ENCODE measurements at places on chromosomes 2 and 18.
A peak's percentile ranks its signal among the peaks of the same experiment; 100 is the strongest.

DNA sequence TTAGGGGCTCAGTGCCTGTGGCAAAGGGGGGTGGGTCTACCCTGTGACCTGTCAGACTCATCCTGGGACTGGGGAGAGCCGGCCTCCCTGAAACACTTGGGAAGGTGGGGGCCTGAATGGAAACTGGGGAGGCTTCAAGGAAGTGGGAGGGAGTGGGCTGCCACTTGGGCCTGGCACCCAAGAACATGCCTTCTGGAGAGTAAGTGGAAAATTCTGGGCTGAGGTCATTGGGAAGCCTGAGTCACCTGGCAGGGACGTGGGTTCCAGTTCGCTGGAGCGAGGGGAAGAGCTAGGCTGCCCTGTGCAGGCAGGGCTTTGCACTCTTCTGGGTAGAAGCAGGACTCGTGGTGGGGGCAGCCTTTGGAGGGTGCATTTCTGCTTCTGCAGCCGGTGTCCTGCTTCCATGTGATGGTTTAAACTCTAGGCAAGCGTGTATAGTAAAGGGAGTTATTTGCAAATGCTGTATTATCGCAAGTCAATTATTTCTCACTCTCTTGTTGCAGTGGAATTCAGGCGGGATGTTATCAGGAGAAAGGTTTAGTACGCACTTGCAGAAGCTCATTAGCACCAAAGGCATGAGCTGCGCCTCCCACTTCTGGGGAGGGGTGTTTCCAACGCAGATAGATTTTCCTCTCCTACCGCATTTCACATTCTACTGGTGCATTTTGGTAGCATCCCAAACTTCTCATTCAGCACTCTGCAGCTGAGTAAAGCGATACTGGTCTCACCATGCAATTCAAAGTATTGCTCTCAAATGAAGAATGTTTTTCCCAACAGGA is 3.8 kb downstream of the LRRFIP1 start:
- DNase-seq = no peak

- peak; percentile 49 for DNase-seq
Observed at GRCh38 chr2:190582736-190583506, 48.4 kb upstream of the NEMP2 start.

GRCh38 chr2:102540882-102541281 is 67.9 kb downstream of the SLC9A4 start:
- DNase-seq = no peak

DNA sequence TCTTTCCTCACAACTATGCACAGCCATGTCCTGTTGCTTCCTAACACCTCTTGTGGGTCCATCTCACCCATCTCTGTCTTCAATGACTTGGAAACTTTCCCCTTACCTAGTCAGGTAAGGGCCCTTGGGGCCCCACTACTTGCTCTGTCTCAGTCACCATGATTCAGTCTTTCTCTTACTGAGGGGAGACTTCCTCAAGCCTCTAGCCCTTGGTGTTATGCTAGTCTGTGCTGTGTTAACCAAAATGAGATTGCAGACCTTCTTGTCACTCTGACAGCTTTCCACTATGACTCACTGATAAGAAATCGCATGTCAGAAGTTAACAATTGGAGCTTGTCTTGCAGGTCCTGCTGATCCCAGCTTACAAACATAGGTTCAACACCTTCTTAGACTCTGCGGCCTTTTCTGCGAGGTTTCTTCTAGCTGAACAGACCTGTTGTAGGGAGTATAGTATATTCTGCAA is 65.3 kb downstream of the WDR75 start:
- DNase-seq = no peak

DNA sequence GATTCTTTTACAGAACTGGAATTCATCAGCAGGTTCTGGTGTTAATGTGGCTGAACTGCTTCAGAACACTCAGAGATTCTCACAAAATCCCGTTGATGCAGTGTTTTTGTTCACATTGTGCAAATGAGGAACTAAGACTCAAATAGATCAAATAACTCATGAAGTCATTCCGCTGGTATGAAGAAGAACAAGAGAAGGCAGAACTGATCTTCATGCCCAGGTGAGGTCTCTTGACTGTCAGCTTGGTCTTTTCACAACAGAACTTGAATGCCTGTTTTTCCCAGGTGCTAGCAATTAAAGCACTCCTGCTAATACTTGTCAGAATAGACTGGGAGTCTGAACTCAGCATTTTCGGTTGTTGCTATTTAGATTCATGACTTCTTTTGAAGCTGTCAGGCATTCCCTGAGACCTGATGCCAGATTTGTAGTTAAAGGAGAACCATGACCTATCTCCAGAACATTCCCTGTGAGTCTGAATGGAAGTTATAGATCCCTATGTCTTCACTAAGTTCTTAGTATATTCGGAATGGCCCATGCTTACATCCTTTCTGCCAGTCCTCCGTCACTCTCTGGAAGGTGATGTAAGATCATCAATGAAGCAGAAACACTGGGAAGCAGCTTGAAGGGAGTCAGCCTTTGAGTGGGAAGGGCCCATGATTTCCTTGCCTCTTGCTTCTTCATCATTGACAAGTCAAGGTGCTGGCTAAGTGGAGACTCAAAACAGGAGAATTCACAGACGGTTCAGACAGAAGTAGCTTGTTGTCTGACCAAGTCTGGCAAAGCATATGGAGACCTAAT is 155.7 kb downstream of the MTCL1 start:
- DNase-seq = no peak

DNA sequence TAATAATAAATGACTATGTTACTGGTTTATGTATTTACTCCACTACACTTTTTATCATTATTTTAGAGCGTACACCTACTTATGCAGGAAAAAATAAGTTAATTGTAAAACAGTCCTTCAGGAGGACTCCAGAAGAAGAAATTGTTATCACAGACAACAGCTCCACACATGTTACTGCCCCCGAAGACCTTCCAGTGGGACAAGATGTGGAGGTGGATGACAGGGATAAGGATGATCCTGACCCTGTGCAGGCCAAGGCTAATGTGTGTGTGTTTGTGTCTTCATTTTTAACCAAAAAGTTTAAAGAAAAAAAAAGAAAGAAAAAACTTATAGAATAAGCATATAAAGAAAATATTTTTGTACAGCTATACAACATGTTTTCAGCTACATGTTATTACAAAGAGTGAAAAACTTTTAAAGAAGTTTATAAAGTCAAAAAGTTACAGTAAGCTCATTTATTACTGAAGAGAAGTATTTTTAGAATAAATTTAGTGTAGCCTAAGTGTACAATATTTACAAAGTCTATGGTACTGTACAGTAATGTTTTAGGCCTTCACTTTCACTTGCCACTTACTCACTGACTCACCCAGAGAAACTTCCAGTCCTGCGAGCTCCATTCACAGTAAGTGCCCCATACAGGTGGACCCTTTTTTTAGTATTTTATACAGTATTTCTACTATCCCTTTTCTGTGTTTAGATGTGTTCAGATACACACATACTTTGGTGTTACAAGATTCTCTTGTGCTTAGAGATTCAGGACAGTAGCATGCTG is 7.5 kb downstream of the TGFBRAP1 start:
- no peak for DNase-seq

GRCh38 chr2:47420214-47420613 is 17.3 kb downstream of the MSH2 start:
- no peak for DNase-seq

DNA sequence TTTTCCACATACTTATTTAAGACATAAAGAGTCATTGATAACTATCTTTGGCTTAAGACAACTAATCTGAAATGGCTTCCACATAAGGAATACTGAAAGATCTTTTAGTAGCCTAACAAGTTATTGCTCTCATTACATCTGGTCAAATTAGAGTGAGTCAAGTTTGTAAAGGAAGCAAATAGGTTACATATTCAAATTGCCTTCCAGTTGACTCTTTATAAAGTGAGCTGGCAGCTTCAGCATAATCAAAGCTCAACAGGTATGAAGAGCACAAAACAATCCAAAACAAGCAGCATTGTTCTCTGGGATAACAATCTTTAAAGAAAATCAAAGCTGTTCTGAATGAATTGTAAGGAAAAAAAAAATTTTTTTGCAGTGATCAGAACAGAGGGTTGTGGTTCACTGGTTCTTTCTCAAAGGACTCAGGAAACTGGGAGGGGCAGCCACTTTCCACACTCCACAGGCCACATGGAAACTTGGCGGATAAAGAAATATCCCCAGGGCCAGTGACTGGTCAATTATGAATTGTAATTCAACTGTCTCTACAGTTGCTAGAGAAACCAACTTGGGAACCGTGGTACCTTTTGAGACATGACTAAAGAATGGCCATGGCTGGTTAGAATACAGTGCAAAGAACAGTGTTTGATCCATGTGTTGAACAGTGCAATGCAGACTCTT is 369.3 kb upstream of the KCNH7 start:
- DNase-seq = no peak

- DNase-seq = no peak
Observed at GRCh38 chr18:43648002-43648401, 370.7 kb upstream of the SYT4 start.

- no peak for DNase-seq
Observed at GRCh38 chr2:178513876-178514275, 33.6 kb downstream of the PLEKHA3 start.

DNA sequence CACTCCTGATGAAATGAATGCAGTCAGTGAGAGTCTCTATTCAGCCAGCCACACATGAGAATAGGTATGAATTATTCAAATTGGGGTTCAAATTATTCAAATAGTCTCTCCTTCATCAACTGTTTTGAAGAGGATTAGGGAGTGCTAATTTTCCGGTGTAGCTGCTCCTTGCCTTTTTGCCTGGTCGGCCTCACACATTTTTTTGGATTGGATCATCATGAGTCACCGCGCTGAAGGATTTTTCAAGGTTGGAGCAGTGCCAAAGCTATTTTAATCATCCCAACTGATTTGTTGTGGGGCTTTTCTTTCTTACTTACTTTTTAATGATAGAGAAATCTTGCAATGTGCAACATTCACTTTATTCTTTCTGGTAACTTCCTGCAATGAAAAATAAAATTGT is 2.4 kb upstream of the DTNA start:
- peak; percentile 40 for DNase-seq

DNA sequence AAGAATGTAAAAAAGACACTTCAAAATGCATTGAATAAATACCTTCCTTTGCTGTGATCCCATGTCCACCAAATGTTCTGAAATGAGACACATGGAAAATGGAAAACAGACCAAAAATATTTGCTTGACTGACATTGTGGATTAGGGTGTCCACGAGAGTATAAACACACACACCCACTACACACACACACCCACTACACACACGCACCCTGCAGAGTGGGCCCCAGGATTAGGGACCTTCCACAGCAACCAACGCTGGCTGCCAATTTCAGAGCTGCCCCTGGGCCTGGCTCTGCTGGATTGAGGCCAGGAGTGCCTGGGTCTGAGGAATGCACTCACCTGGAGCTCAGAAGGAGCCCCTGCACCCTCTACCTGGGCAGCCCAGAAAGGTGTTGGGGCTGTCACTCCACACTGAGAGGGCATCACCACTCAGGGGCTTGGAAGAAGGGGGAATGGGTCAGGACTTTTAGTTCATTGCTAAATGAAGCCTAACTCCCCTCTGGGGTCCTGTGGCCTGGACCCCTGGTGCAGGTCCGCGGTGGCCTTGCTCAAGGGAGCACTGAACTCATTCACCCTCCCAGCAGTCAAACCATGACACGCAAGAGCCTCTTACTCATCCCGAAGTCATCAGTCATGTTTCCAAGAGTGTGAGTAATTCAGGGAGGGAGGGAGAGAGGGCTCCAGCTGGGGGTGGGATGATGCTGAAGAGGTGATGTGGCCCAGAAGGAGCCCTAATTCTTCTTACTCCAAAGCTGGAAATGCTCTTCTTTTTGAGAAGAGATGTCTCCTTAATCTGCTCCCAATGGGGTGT is 50.2 kb upstream of the PLB1 start:
- no peak for DNase-seq

DNA sequence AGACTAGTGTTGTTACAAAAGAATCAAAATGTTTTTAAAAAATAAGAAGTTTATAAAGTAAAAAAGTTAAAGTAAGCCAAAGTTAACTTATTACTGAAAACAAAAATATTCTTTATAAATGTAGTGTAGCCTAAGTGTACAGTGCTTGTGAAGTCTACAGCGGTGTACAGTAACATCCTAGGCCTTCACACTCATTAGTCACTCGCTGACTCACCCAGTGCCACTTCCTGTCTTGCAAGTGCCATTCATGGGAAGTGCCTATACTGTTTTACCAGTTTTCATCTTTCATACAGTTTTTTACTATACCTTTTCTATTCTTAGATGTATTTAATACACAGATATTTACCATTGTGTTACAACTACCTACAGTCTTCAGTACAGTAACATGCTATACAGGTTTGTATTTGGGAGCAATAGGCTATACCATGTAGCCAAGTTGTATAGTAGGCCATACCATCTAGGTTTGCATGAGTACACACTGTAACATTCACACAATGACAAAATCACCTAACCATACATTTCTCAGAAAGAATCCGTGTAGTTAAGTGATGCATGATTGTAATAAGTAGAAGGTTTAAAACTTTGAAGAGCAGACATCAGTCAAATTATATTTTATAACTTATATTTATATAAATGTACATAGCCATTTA is 13.4 kb downstream of the SERPINB7 start:
- DNase-seq = no peak

DNA sequence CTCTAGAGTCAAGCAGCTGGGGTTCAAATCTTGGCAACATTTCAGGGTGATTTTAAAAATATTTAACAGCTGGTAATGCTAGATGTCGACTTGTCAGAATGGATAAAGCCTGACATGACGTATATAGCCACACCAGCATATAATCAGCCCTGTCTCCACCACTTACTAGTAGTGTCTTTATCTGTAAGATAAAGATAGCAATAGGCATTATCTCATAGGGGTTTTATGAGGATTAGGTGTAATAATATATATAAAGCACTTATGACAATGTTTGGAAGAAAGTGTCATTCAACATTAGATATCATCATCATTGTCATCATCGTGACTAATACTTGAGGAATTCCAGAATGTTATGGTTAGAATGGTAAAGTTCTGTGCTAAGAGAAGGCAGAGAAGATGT is 369.0 kb upstream of the CWC22 start:
- DNase-seq = no peak

- no peak for DNase-seq
Observed at GRCh38 chr18:8348051-8348720, 261.1 kb upstream of the RAB12 start.

GRCh38 chr18:45441110-45441847 is 174.0 kb upstream of the SLC14A2 start:
- DNase-seq = no peak

GRCh38 chr2:70123051-70123828 is 36.0 kb downstream of the PCBP1 start:
- no peak for DNase-seq

- DNase-seq = no peak
Observed at GRCh38 chr18:8724452-8724851, 19.1 kb downstream of the MTCL1 start.

DNA sequence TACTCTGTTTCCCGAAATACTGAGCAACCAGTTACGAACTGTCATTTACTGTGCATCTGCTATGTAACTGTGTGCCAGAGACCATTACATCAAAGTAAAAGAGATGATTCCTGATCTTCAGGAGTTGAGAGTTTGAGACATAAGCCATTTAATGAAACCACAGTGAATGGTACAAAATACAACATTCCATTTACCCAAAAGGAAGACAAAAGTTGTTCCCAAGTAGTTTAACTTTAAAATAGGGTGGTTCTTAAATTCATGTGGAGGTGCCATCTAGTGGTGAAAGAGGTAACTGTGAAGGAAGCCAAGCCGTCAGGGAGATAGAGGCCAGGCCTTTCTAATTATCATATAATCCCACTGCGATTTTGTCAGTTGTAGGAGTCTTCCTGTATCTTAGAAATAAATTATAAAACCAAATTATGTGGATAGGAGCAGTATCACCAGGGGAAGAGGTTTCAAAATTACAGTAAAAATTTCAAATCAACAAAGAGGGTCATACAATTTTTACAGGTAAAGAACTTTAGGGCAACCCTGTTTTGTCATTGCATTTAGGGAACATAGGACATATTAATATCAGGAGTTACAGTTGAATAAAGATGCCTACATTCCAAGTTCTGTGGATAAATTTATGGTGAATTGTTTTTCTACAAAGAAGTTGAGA is 67.7 kb downstream of the EPAS1 start:
- peak; percentile 49 for DNase-seq

Measured in midbrain (tissue), 1 donor.